A549 treated with CpdA at 1 μM for 4 hours (cell line): ENCODE measurements at places on chromosomes 3 and 15. TPM values are rescaled to one million over a fixed set of nuclear protein-coding genes. Genes with fewer than 3 reads are reported as not detected.

GHRL gene
- not detected in 5 replicates for total RNA-seq

NR2E3 gene
- total RNA-seq, result 0.17 to 0.38 TPM (median 0.21 TPM) in 4 of 5 replicates, not detected in the other

SLCO2A1 gene
- 0.02 to 0.07 TPM in 2 of 5 replicates, not detected in the others for total RNA-seq

TRIM42 gene
- not detected in 5 replicates for total RNA-seq

NDN gene
- 0.08 to 0.24 TPM in 2 of 5 replicates, not detected in the others for total RNA-seq

CASR gene
- not detected in 5 replicates for total RNA-seq

ACSBG1 gene
- total RNA-seq, result 0.21 to 0.41 TPM (median 0.31 TPM) in 5 replicates

LRRC49 gene
- total RNA-seq, result 4.1 to 5.5 TPM (median 5.3 TPM) in 5 replicates

CCDC80 gene
- 30.3 to 64.6 TPM (median 50.7 TPM) in 5 replicates for total RNA-seq

DUOXA1 gene
- 0.09 to 0.26 TPM (median 0.16 TPM) in 4 of 5 replicates, not detected in the other for total RNA-seq

FRMD4B gene
- total RNA-seq, result 0.85 to 2.8 TPM (median 1.4 TPM) in 5 replicates

TLE3 gene
- 14.4 to 24.7 TPM (median 16.7 TPM) in 5 replicates for total RNA-seq

ZWILCH gene
- total RNA-seq, result 37.8 to 41.9 TPM (median 40.1 TPM) in 5 replicates

EXD1 gene
- 0.06 to 0.12 TPM (median 0.10 TPM) in 3 of 5 replicates, not detected in the others for total RNA-seq

MAPKAPK3 gene
- total RNA-seq, result 21.9 to 27.4 TPM (median 24.5 TPM) in 5 replicates

SCN10A gene
- not detected in 5 replicates for total RNA-seq

SLC51A gene
- total RNA-seq, result not detected in 5 replicates

TMOD2 gene
- total RNA-seq, result 1.2 to 1.8 TPM (median 1.6 TPM) in 5 replicates

MCF2L2 gene
- total RNA-seq, result 0.10 to 0.26 TPM (median 0.15 TPM) in 3 of 5 replicates, not detected in the others

EPHA3 gene
- not detected in 5 replicates for total RNA-seq

BCL2A1 gene
- 16.8 to 25.4 TPM (median 19.7 TPM) in 5 replicates for total RNA-seq

WDR49 gene
- not detected in 5 replicates for total RNA-seq

GOLGA8G gene
- total RNA-seq, result 0.02 TPM in 1 of 5 replicates, not detected in the others

SLC2A2 gene
- total RNA-seq, result not detected in 5 replicates

GOLGA6L4 gene
- 0.68 to 2.1 TPM (median 0.91 TPM) in 5 replicates for total RNA-seq

HGD gene
- 12.7 to 18.2 TPM (median 15.7 TPM) in 5 replicates for total RNA-seq

OR5K2 gene
- total RNA-seq, result not detected in 5 replicates

NT5DC2 gene
- total RNA-seq, result 78.9 to 109 TPM (median 101 TPM) in 5 replicates

ZNF35 gene
- 4.1 to 7.7 TPM (median 5.1 TPM) in 5 replicates for total RNA-seq

B4GALT4 gene
- total RNA-seq, result 83.3 to 136 TPM (median 108 TPM) in 5 replicates

KLF15 gene
- 0.02 to 0.12 TPM (median 0.07 TPM) in 4 of 5 replicates, not detected in the other for total RNA-seq

PPIP5K1 gene
- total RNA-seq, result 5.1 to 8.1 TPM (median 5.8 TPM) in 5 replicates

ALG1L2 gene
- not detected in 5 replicates for total RNA-seq

IMPG2 gene
- 0.01 to 0.02 TPM in 2 of 5 replicates, not detected in the others for total RNA-seq
